ENCODE measurements at places on chromosomes 4 and X. TPM values are rescaled to one million over a fixed set of nuclear protein-coding genes. Genes with fewer than 3 reads are reported as not detected.

Gene CCDC120
- total RNA-seq: 7.5 TPM

Gene CENPVL1
- not detected for total RNA-seq

Gene RELL1
- total RNA-seq: 29.4 TPM

Gene TMEM128
- 15.6 TPM for total RNA-seq

Gene SULT1B1
- 7.7 TPM for total RNA-seq

Gene SPANXN2
- total RNA-seq: not detected

Gene OCIAD2
- 113 TPM for total RNA-seq

Gene TRIM2
- total RNA-seq: 0.53 TPM

Gene ITM2A
- total RNA-seq: 141 TPM

Gene ETDB
- total RNA-seq: not detected

Gene PSAPL1
- not detected for total RNA-seq

Gene ATP1B4
- not detected for total RNA-seq

Gene ZCCHC12
- total RNA-seq: not detected

Gene STK32B
- not detected for total RNA-seq

Gene TSPAN6
- not detected for total RNA-seq

Gene TMEM154
- total RNA-seq: 32.2 TPM

Gene DAPP1
- 33.1 TPM for total RNA-seq

Gene FAT4
- total RNA-seq: not detected

Gene WWC2
- total RNA-seq: 0.51 TPM

Gene SPANXB1
- total RNA-seq: not detected

Gene SMIM10L2A
- 1.1 TPM for total RNA-seq

Gene CTSO
- 6.1 TPM for total RNA-seq

Gene VBP1
- total RNA-seq: 46.1 TPM
